ENCODE measurements at places on chromosomes 2 and 18.

GRCh38 chr2:102434655-102435381 lies 11.9 kb downstream of the IL18RAP start:
- no peak for DNase-seq

GRCh38 chr2:31429759-31430438 lies 15.4 kb upstream of the XDH start:
- no peak for DNase-seq

DNA sequence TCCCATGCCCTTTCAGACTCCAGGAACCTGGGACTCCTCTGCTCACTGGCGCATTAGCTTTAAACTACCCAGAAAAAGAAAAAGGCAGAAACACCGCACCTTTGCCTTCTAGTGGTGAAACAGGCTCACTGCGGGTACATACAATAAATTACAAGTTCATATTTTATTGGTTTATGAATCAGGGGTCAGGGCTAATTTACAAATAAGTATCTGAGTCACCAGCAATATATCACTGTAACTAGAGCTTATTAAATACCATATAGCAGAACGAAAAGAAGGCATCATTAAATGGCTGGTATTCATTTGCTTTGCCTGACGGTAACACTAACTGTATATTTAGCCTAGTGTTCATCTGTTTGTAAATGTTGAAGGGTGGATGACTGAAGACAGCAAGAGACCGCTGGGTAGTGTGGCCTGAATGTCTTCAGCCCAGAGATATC lies 26.9 kb upstream of the DTNB start:
- peak; percentile 10 for DNase-seq

- no peak for DNase-seq
These were observed 2.0 kb downstream of the CNNM4 start for GRCh38 chr2:96762529-96763311.

DNA sequence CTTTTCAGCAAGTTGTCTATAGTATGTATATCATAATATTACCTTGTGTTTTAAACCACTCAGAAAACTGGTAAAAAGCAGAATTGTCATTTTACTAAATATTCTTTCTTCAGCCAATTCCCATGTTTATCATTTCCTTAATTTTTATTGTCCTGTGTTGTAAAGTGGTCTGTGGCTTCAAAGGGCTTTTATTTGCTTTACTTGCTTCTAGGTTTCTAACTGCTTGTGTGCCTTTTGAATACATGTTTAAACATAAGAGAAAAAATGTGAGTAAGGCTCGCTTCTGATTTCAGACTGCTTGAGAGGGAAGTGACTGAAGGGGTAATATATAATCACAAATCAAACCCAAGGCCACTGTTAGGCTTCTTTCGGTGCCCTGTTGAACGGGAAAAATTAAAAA lies 407.5 kb upstream of the NRP2 start:
- DNase-seq = no peak

GRCh38 chr2:11701751-11702301 lies 31.8 kb upstream of the NTSR2 start:
- no peak for DNase-seq

GRCh38 chr18:78238404-78239089 lies 741.1 kb upstream of the SALL3 start:
- DNase-seq = no peak

GRCh38 chr2:222358876-222359275 lies 60.1 kb upstream of the PAX3 start:
- no peak for DNase-seq

DNA sequence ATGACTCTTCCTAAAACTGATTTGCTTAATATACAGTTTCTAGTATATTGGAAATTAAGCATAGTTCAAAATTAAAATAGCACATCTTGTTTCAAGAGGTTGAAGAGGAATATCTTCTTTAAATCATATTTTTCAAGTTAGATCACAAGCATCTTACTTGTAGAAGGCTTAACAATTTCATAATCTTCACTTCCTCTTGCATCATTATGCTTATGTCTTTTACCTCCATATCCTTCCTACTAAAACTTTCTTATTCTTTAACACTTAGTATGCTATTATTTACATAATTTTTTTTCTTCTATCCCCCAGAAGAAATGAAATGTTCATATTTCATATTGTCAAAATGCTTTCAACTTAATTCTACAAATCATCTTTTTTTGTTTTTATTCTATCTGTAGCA lies 1354.9 kb upstream of the TMEFF2 start:
- DNase-seq = no peak

Measured in stimulated activated effector memory CD8-positive, alpha-beta T cell treated with anti-CD3 and anti-CD28 coated beads, Interleukin-12 subunit alpha, Interleukin-12 subunit beta, amount 100 ng/mL, for 72 hours (primary cell).